Ovary (tissue), 10 donors: ENCODE measurements at places on chromosomes 4 and X.

DNA sequence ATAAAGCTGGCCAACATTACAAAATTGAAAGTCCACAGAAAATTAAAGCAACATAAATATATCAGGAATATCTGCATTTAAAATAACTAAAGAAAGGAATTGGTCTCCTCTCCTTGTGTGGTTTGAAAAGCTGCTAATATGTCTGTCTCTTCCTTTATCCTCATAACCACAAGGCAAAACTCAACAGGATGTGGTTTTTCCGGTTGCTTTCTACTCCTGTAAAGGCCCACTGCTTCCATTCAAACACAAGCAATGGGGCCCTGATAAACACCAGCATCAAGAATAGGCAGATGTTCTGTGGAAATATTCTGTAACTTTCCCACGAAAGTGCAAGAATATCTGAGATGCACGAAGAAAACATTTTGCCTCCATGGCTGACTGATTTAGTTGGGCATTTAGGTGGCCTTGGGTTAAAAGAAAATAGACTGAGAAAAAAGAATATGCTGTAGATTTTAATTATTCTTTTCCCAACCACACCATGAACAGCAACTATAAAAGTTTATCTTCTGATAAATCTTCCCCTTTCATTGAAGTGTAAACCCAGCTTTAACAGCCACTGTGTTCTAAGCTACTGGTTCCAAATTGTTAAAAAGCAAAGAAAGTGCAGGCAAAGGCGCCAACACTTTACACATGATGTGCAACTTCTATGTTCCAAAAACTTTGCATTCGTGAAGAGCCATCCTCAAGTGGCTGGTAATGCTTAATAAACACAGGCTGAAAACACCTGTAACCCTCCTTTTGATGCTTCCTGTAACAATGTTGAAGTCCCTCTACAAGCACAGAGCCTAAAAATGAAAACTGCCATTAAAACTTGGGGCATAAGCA, 50.5 kb upstream of the NDST3 start:
- no peak for DNase-seq

GRCh38 chr4:113316879-113317278, 267.4 kb downstream of the ANK2 start:
- DNase-seq: no peak

GRCh38 chr4:94479358-94480141, 27.8 kb downstream of the PDLIM5 start:
- no peak for DNase-seq

GRCh38 chr4:165834116-165834515, 38.9 kb upstream of the TLL1 start:
- no peak for DNase-seq

GRCh38 chr4:156419080-156419685, 465.5 kb upstream of the CTSO start:
- no peak for DNase-seq

GRCh38 chr4:116829187-116829586, 256.2 kb downstream of the TRAM1L1 start:
- no peak for DNase-seq

- no peak for DNase-seq
Measured at GRCh38 chr4:48680848-48681568, 99.1 kb downstream of the FRYL start.

DNA sequence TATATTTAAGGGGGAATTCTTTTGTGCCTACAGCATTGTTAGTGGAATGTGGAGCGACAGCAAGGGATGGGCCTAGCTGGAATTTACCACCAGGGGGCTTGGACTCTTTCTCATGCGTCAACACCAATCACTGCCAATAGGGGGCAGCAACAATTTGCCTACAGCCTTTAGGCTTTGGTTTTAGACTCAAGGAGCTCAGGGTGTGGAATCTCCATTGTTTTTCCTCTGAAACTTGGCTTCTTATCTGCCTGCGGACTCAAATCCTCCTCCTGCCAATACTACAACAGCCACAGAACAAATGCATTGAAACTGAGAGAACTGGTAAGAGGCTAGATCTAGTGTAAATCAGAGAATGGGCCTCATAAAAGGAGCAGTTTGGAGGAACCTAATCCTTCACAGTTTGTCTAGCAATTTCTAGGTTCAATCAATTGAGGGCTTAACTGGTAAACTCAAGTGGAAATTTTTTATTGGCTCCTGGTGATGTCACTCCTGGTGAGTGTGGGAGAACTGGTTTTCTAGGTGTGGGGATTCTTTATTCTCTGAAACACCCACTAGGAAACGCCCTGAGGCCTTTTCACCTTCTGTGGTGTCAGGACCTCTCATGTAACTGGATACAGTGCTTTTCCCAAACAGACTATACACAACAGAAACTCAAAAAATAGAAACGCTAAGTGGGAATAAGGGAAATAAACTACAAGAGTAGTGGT, 27.9 kb upstream of the TMSB4X start:
- peak; percentile 75 for DNase-seq

DNA sequence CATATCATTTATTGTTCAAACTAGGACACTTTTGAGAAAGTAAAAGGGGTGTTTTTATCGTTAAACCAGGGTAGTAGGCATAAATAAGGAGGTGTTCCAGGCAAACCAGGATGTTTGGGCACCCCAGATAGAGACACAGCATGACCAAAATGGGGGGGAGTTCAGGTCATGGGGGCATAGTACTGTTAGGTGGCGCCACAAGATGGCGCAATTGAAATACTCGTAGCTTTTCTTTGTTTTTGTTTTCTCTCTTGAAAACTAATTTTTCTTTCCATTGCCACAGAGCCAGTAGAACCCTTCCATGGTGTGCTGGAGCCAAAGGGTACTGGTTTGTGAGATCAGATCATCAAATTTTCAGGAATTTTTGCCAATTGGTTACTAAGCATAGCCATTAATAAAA, 283.4 kb downstream of the BCOR start:
- DNase-seq: no peak

GRCh38 chr4:25863347-25863784, 578 bp upstream of the SEL1L3 start:
- peak; percentile 36 for DNase-seq

DNA sequence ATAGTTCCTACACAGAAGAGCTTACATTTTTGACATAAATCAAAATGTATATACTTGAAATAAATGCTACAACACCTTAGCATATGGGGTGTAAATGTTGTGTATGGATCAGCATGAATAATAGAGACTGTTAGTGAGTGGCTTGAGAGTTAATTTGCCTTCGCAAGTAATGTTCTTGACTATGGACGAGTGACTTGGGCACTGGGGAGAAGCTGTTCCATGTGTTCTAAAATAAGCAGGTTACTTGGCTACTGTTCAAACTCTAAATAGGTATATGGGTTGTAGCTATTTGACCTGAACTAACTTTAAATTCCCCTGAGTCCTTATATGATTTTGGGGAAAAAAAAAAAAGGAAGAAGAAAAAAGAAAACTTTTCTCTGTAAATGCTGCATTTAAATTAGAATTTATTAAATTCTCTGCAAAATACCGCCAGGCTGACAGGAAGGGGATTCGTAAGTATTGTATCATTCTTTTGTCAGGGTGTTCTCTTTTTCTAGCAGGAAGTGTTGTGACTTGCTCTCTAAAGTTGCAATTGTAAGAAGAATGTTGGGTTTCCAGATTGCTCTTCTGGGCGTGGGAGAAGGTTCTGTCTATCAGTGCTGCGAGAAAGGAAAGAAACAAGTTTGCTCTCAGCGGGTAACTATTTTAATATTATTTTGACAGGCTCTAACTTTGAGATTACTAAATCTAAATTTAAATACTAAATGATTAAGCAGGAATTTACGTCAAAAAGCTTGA, 32.2 kb downstream of the PLS3 start:
- DNase-seq: no peak

GRCh38 chrX:120664081-120664480, 34.2 kb upstream of the C1GALT1C1 start:
- no peak for DNase-seq

- DNase-seq: no peak
Measured at GRCh38 chr4:185269286-185269685, 59.9 kb downstream of the SNX25 start.

DNA sequence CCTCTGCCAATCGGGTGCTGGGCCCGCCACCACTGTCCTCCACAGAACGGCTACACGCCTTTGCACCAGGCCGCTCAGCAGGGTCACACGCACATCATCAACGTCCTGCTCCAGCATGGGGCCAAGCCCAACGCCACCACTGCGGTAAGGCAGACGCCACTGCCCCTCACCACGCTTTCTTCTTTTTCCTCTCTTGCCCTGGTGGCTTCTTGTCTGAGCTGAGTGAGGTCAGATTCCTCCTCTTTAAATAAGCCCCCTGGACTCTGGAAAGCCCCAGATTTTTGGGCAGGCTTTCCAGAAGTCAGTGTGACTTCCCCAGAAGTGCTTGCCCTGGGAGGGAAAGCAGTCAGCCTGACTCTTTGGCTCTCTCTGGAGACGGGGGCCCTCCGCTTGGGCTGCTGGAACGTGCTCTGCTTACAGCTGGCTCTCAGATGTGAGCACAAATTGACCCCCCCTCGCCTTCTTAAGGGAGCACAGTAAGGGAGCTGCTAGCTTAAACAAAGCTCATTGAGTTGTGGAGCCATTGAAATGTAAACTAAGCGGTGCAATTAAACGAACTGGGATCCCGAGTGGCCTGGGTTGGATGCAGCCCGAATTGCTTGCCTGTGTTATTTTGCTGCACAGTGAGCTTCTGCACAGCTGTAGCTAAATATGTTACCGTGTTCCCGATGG, 243.1 kb downstream of the ANK2 start:
- peak; percentile 55 for DNase-seq

DNA sequence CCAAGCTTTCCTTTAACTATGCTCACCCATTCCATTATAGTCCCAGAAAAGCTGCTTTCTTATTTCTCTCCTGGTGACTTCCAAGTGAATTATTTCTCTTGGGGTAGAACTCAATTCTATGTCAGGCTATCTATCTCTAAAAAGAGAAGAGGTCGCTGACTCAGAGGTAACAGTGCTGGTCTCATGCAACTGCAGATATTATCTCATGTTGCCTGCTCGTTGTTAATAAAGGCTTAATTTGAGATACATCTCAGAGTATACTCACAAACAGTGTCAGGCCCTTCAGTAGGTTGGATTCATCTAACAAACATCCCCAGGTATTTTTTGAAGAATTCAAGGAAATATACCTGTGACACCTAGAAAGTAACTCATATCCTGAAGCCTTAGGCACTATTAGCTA, 2.7 kb downstream of the TMEM154 start:
- no peak for DNase-seq

- DNase-seq: no peak
Measured at GRCh38 chrX:48493890-48494364, 14.9 kb upstream of the PORCN start.

- DNase-seq: peak; percentile 88
Measured at GRCh38 chr4:101191302-101192098, 155.8 kb downstream of the PPP3CA start.

- DNase-seq: no peak
Measured at GRCh38 chr4:20544645-20545044, 155.6 kb upstream of the PACRGL start.

GRCh38 chr4:118173956-118174725, 139.9 kb downstream of the NDST3 start:
- DNase-seq: no peak
